ENCODE measurements at places on chromosomes 4 and X.

DNA sequence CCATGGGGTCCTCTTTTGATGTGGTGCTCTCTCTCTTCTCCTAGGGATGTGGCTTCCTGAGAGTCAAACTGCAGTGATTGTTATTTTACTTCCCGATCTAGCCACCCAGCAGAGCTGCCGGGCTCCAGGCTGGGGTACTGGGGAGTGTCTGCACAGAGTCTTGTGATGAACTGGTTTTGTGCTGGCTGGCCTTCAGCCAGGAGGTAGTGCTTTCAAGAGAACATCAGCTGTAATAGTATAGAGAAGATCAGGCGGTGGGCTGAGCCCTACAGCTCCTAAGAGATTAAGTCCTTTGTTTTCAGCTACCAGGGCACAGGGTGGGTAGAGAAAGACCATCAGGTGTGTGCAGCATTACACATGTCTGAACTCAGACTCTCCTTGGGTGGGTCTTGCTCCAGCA is 59.0 kb upstream of the AGTR2 start:
- no peak for DNase-seq

DNA sequence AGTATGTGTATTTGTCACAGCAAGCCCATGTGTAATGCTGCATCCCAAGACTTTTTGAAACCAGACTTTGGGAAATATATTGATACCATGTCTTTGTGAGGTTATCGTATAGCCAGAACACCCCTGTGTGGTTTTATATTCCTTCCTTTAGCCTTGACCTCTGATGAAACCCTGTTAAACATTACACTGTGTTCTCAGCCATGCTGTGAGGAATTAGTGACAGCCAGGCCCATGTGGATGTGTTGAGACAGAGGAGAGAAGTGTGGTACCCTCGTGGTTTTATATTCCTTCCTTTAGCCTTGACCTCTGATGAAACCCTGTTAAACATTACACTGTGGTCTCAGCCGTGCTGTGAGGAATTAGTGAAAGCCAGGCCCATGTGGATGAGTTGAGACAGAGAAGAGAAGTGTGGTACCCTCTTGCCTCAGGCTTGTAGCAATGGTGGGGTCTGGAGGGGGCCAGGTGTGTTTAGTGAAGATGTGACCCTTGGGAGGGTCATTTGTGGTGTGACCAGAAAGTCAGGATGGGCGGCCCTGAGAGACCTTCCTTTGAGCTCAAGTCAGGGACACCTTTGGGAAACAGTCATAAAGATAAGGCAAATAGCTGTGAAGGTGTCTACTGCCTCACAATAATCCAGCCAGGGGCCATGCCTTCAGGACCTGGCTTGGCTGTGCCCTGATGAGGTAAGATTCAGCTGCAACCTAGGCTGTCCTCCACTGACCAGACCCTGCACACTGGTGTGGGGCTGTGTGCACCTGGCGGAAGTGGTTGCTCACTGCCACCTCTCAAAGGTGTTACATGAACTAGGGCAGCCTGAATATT is 110.0 kb downstream of the IRF2 start:
- DNase-seq = no peak

GRCh38 chrX:24465532-24465865 is 413 bp downstream of the PDK3 start:
- no peak for DNase-seq

DNA sequence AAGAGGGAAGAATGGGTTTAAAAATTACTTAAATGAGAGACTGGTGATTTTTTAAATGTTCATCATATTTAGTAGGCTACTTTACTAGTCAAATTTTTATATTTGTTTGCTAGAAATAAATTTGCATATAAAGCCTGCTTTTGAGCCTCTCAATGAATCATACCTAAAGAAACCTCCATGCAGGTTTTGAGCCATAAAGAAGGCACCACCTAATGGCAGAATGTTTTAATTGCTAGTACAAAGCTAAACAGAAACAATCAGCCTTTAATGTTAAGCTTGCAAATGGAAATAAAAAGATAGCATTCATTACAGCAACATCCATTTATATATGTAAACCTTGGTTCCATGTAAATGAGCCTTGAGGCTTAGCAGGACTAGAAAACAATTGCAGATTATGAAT is 989.7 kb downstream of the CCSER1 start:
- no peak for DNase-seq

DNA sequence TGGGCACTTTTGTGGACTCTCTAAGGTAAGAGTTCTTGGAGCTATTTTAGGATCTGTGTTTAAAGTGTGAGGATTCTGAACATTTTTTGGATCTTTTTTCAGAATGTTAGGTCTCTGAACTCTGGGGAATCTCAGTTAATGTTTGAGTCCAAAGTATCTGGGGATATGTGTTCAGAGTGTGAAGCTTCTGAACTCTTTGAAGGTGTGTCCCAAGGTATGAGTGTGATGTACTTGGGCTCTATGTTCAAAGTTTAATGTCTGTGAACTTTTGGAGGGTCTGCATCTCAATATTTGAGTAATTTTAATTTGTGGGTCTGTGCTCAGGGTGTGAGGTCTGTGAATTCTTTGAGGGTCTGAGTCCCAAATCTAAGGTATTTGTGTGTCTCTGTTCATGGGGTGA is 35.4 kb upstream of the PAGE4 start:
- DNase-seq = no peak

GRCh38 chr4:16896881-16897750 is 1.3 kb downstream of the LDB2 start:
- peak; percentile 48 for DNase-seq

GRCh38 chrX:110853610-110854009 is 58.0 kb upstream of the CHRDL1 start:
- DNase-seq = peak; percentile 49

DNA sequence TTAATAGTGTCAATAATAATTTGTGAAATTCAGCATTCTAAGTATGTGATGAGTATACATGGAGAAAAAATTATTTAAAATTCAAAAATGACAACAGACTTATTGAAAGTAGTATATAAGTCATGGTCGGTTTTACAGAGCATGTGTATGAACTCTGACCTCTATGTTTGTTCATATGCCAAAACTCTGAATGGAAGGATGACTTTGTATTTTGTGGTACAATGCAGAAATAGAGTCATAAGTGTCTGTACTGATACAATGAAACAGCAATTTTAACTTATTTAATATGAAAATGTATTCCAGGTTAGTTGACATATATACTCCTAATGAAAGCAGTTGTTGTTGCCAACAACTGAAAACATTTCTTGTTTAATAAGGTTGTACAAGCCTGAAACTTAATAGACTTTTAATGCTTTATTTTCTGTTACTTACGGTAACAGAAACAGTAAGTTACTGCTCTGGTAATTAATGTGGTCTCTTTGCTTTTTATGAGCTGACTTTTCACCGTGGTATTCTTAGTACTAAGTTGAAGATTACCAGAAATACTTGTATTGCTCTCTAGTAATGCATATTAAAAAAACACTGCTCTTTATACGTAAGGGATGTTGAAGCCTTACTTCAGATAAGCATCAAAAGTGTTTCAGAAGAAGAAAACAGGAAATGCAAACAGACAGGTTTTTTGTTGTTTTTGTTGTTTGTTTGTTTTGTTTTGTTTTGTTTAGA is 1.9 kb downstream of the UBE2K start:
- DNase-seq = no peak

DNA sequence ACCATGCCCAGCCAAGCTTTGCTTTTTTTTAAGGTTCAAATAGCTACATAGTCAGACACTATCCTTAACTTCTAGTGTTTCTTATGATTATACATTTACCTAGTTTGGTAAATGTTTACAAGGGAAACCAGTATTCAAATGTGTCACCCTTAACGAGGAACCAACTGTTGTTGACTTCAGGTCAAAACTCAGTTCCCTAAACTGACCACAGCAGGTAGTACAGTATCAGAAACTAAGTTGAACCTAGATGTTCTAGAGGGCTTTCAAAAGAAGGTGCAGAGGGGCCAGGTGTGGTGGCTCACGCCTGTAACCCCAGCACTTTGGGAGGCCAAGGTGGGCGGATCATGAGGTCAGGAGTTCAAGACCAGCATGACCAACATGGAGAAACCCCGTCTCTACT is 11.3 kb downstream of the GPC4 start:
- no peak for DNase-seq

DNA sequence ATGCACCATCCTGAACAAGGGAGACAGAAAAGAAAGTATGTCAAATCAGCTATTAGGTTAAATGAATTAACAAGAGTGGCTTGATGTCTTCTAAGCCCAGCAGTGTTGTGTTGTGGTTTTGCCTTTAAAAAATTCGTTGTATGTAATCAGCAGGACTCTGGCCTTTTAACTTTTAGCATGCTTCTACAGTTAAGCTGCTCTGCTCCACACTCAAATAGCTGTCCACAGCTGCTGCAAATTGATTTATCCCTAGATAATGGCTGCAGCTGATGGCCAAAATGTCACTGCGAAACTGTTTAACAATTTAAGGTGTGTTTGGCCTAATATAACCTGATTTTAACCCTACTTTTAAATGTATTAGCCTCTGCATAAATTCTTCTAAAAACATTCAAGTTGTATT is 85.8 kb downstream of the CXXC4 start:
- no peak for DNase-seq

- peak; percentile 85 for DNase-seq
Measured at GRCh38 chr4:76589402-76589801, 154.4 kb downstream of the SHROOM3 start.

DNA sequence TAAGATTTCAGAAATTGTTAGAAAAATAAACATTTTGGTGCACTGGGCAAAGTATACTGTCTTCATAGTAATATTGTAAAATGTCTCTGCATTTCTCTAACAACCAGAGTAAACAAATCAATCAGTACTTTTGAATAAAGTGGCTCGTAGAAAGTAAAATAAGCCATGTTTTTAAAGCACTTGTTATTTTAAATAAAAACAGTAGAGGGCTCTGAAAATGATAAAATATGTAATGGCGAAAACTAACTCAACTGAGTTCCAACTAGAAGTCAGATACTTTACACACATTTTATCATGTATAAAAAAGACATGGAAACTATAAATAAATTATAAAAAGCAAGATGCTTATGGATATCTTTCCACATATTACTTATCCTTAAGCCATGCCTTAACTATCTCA is 1134.4 kb downstream of the PDHA2 start:
- DNase-seq = no peak

DNA sequence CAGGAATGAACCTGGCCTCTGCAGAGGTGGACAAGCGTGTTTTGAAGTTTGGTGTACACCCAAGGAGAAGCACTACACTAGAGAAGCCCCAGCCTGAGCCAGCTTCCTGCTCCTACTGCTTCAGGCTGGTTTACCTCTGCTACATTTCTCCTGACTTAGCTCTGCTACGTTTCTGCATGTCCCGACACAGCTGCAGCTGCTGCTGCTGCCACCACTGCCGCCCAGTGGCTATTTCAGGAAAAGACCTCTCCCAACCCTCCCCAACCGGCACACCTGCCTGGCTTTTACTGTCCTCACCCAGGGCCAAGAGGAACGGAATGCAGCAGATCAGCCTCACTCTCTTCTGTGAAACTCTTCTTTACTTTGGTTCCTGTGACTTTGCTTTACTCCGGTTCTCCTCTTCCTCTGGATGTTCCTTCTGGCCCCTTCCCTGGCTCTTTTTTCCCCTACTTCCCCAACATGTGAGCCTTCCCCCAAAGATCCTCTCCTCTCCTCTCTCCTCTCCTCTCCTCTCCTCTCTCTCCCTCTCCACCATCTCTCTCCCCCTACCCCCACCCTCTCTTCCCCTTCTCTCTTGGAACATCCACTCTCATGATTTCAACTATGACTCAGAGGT is 3.1 kb upstream of the P2RY4 start:
- DNase-seq = peak; percentile 5

DNA sequence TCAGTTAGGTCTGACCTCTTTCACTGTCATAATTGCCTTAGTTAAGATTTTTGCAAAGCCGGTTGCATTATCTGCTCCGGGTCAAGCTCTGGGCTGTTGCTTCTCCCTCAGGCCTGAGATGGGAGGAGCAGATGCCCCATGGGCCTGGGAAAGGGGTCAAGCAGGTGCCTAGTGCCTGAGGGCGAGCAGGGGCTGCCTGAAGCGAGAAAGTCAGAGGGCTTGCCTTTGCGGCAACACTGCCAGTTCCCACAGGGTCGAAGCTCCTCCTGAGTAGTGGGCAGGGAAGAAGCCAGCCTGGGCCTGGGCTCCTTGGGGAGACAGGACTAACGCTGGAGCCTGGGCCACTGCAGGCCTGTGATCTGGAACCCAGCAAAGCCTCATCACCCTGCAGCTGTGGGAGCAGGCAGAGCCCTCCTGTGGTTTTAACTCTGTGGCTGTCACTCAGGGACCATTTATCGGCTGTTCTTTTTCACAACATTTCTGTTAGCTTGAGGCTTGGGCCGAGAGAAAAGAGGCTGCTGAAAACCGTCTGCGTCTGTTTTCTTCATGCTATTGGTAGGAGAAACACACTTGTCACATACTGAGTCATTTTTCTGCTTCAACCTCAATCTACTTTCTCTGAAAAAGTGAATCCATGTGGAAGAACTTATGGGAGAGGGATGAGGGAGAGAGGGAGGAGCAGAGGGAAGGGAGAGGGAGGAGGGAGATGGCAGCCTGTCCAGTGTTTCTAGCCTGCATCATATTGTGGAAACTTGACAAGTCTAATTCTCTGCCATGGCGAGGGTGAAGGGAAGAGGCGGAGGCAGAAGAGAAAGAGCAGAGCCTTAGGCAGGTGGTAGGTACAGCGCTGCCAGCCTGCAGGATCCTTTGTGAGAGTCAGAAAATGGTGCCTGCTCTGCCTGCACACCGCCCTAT is 68.4 kb downstream of the RHOH start:
- no peak for DNase-seq

GRCh38 chrX:20685652-20686051 is 418.9 kb upstream of the RPS6KA3 start:
- DNase-seq = no peak

DNA sequence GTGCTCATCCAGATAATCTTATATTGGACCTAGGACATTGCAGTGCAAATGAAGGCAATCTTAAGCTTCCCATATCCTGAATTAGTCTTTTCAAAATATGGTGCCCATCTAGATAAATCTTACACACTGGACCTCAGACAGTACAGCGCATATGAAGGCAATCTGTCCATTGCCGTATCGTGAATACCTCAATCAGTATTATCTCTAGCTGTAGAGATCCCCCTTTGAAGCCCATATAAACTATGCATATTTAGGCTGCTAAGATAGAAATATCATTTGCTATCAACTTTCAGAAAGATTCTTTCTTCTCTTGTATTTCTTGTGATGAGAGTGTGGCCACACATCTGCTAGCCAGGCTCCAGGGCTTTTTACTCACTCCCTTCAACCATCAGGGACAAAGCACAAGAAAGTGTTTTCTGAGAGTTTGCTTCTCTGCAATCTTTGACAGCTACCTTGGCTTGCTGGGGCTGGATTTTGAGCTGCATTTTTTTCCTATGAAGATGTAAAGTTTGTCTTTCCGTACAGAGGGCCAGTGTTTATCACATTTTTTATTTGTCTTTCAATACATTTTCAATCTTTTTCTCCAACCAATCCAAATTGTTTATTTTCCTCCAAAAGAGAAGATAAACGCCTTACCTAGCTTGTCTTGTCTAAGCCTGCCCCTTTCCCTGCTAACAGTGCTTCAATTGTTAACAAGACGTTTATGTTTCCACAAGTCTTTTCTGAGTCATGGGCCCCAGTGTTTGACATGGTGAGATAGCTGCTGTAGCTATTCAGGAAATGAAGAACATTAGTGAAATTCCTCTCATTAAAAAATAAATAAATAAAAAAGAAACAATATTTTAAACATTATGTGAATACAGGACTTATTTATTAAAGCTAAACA is 57.6 kb upstream of the FAT1 start:
- DNase-seq = no peak

- DNase-seq = no peak
Measured at GRCh38 chrX:143017272-143017671, 8.5 kb upstream of the SPANXN4 start.

- no peak for DNase-seq
Measured at GRCh38 chr4:108175966-108176365, 7.2 kb upstream of the LEF1 start.

GRCh38 chr4:165458471-165458870 is 79.7 kb downstream of the CPE start:
- no peak for DNase-seq
